PC-9 (cell line): ENCODE measurements at places on chromosomes 3 and 15.

DNA sequence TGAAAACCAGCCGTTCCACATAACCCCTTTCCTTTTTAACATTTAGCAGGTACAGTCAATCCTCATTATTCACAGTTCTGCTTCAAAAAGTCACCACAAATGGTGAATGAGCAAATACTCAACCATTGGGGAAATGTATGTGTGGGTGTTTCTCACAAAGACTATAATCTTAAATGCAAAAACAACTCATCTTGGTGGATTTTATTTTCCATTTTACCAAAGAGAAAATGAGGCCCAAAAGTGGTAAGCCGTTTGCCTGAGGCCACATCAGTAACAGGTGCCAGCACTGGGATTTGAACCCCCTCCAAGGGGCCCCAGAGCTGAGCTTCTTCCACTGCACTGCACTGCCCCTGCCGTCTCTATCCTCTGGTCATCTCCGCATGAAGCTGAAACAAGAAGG is 208.8 kb downstream of the OSBPL10 start:
- no peak for DNase-seq

GRCh38 chr15:60683156-60683555 is 204.2 kb upstream of the ICE2 start:
- no peak for DNase-seq

GRCh38 chr3:78496501-78496900 is 1271.3 kb downstream of the ROBO1 start:
- no peak for DNase-seq

DNA sequence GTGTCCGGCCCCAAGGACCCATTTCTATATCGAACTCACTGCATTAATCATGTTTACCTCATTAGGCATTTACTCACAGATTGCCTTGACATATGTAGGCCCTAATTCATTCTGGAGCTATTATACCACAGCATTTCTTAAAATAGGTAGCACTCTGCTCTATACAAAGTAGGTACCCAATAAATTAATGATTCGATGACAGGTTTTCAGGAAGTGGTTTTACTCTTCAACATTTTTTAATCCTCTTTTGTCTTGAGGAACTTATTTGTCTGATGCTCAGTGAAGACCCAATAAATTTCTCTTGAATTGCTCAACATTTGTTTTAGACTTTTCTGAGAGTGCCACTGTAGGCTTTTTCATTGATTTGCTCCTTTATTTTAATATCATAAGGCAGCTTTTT is 12.1 kb downstream of the TGFBR2 start:
- no peak for DNase-seq

GRCh38 chr3:43792904-43793303 is 102.2 kb downstream of the ABHD5 start:
- no peak for DNase-seq

DNA sequence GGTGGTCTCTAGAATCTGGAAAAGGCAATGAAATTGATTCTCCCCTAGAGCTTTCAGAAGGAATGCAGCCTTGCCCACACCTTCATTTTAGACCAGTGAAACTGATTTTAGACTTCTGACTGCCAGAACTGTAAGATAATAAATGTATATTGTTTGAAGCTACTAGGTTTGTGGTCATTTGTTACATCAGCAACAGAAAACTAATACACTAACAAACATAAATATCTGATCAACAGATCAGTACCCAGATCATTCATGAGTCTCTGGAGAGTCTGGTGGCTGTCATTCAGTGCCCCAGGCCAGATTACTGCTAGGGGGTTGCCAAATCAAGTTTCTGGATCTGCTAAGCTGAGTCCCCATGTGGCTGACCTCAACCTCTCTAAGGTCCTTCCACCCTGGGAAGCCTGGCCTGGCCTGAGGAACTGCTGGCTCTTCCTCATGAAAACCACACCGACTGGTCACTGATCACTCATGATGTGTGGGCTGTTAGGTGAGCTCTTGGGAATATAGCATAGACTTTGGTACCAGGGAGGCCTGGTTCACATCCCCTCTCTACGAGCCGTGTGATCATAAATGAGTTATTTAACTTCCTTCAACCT is 11.1 kb upstream of the LACTB start:
- DNase-seq, result peak; percentile 39

- no peak for DNase-seq
Observed at GRCh38 chr15:49438962-49439631, 16.1 kb downstream of the FGF7 start.

- no peak for DNase-seq
Observed at GRCh38 chr15:40511093-40511471, 40.3 kb downstream of the CHST14 start.

GRCh38 chr15:101248274-101248673 is 3.6 kb downstream of the CHSY1 start:
- no peak for DNase-seq

DNA sequence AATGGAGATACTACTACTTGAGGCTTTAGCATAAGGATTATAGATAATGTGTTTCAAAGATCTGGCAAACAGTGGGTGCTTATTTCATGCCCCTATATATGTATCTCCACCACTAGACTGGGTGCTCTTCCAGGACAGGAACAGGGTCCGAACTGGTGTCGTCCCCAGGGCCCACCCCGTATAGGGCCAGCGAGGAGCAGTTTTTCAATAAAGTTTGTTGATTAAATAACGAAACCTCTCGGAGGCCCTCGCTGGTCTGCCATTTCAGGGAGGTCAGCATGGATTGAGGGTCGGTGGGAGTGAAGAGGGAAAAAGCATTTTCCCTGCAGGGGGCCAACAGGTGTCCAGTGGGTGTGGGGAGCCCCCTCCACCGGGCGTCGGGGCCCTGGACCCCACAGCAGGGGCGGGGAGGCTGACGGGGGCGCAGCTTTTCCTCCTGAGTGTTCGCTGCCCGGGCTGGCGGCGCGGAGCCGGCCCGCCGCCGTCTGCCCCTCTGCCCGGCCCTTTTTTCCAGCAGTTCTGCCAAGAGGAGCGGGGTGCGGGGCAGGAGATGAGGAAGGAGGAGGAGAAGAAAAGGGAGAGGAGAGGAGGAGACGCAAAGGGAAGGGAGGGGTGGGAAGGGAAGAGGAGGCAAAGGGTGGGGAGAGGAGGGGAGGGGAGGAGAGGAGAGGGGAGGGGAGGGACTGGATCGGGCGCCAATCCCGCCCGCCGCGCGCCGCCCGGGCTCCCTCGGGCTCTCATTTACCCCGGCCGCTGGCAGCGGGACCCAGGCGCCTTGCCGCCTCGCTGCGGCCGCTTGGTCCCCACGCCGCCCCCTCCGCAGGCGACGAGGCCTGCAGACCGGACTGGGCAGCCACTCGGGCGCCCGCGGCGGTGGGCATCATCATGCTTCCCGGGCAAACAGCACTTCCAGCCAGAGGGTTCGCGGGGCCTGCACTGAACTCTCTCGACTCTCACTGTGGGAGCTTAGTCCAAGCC is 66.3 kb downstream of the ISG20 start:
- DNase-seq, result no peak

DNA sequence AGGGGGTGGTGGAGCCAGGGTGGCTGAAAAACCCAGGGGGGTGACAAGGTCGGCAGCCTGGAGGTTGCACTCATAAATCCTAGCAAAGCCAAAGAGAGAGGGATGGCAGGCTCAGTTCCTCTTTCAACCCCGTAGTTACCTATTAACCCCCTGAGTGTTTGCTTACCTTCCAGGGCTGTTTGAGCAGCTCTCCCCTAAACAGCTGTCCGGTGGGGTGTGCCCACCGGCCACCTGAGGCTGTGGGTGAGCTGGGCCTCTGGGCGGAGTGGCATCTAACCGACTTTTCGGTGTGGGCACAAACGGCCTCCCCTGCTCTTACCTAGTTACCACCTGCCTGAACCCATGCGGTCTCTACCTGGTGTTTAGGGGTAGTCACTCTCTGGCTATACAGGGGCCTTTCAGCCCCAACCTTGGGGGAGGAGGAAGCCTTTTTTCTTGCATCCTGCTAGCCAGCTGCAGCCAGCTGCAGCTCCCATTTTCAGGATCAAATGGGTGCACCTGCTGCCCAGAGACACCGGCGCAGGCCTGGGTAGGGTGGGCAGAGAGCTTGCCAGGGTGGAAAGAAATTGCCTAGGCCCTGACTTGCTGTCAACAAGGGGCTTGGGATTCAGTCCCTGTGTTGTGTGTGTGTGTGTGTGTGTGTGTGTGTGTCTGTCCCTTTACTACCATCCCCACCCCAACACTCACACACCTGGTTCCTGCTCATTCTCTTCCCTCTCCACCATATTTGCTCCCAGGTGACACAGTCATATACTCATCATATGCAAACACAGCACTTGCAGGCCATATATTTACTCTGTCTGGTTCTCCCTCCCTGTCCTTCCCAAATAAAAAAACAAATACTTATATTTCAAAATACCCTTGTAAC is 3.7 kb downstream of the DLL4 start:
- no peak for DNase-seq

- DNase-seq, result no peak
Observed at GRCh38 chr3:3615533-3615932, 183.7 kb upstream of the LRRN1 start.

DNA sequence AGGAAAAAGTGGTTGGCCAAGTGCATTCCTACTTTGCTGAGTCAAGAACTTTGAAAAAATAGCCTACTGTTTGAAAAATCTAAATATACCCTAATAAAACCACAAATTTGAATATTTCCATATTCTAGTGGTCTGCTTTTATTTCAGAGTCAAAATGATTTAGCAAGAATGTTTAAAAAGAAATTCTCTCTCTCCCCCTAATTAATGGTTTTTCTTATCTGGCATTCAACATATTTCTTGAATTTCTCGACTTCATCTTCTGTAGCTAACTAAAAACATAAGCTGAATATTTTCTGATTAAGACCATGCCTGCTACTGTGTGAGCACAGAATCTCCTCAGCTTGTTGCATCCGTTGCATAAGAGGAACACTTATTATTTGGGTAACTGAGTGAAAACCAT is 563.5 kb upstream of the TBL1XR1 start:
- DNase-seq, result no peak

GRCh38 chr3:99833617-99834205 is 16.0 kb downstream of the CMSS1 start:
- DNase-seq, result no peak

GRCh38 chr15:90233387-90234095 is at the start of gene CIB1:
Gene CIB1 (minus strand): TSS chr15:90233941. CDS start chr15:90233885, 56 bp downstream.
- peak; percentile 98 for DNase-seq

- no peak for DNase-seq
Observed at GRCh38 chr15:46677491-46677890, 1039.8 kb upstream of the SEMA6D start.

DNA sequence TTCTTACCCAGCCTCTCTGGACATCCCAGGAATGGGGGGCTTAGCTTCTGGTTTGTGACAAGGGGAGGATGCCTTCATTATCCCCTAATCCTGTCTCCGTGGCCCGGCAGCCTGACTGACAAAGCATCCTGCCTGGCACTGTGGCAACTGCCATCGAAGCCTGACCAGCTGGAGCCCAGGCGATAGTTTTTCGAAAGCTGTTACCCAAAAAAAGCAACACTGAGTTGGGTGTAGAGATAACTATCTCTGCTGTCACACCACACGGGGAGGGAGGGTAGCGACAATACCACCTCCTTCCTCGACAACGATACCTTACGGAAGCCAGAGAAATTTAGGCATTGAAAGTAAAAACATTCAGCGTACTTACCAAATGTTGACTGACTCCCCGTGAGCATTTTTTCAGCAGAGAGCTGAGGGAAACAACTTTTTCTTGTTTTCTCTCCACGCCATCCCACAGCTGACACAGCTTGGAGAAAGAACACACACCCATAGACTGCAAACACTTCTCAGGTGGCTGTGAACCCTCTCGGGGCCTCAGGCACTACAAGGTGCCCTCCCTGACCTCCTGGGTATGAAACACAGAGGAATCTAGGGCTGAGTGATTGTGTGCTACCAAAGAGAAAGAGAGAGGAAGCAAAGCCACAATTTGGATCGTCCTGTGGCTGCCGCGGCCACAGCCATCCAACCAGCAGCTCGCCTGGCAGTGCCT is 361.9 kb upstream of the ICE2 start:
- no peak for DNase-seq

DNA sequence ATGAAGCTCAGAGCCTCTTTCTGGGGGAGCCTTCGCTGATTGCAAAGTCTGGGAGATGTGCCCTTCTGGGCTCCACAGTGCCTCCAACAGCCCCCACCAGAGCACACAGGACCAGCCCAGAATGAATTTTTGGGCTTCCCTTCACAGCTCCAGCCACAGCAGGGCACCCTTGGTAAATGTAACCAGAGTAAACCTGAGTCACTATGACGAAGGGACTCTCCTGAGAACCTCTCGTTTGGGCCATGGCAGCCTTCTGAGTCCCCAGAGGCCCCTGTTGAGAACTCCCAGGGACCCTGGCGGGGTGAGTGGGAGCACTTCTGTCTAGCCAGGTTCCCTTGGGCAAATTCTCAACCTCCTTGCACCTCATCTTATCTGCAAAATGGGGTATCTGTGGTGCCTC is 20.8 kb downstream of the FAM3D start:
- DNase-seq, result no peak

- no peak for DNase-seq
Observed at GRCh38 chr15:40329804-40330203, 6.3 kb downstream of the INAFM2 start.

- DNase-seq, result no peak
Observed at GRCh38 chr3:106215047-106215446, 346.2 kb upstream of the CBLB start.

DNA sequence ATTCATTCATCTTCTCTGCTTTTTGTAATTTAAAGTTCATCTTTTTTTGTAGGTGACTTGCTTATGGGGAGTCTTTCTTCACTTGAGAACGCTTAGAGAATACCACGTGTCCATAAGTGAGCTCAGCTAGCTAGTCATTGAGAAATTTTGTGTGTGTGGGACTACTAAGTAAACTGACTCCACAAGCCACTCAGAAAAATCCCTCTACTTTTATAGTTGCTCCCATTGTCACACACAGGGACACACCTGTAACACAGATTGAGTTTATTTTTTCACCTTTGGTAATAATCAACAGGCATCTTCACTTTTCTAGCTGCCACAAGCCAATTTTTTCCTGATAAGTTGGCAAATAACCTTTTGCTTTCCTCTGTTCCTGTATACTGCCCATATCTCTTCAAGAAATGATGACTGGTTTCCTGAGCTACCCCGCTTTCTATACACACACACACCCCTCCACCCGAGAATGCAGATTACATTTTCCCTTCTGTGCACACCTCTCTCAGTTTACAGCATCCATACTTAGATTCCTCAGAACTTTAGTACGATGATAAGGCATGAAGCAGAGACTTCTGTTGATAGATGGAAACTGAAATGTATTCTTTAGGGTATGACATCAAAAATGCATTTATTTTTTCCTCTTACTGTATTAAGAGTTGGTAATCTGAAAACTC is 4.6 kb downstream of the TSC22D2 start:
- no peak for DNase-seq

DNA sequence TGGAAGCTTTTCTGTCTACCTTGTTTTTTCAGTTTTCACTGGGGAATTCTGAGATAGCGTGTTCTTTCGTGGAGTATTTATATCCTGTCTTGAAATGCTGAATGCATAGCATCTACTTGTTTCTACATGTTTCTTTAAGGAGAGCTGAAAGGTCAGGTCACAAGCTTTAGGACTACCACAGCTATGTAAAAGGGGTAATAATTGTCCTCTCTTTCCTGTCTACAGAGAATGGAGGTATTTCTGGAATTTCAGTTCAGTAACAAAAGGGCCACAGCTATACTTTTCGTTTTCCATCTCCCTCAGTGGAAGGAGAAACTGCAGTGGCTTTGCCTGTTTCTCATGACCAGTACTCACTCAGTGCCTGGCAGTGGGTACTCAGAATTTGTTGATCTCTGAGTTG is 4.7 kb downstream of the INAFM2 start:
- DNase-seq, result no peak

GRCh38 chr15:66684136-66684681 is 17.8 kb upstream of the SMAD6 start:
- no peak for DNase-seq
